Astrocyte of the spinal cord (primary cell): ENCODE measurements at places on chromosomes 6 and 20.

GRCh38 chr20:44660581-44660980 lies 9.1 kb upstream of the ADA start:
- no peak for DNase-seq

GRCh38 chr20:33351696-33352095 lies 49.6 kb downstream of the CDK5RAP1 start:
- DNase-seq: no peak

- DNase-seq: no peak
Observed at GRCh38 chr6:96716221-96716620, 121.1 kb downstream of the GPR63 start.

GRCh38 chr6:124963831-124964763 lies 1.9 kb downstream of the RNF217 start:
- DNase-seq: peak; percentile 56

- DNase-seq: peak; percentile 62
Observed at GRCh38 chr6:26158581-26159356, 71.5 kb downstream of the HFE start.

DNA sequence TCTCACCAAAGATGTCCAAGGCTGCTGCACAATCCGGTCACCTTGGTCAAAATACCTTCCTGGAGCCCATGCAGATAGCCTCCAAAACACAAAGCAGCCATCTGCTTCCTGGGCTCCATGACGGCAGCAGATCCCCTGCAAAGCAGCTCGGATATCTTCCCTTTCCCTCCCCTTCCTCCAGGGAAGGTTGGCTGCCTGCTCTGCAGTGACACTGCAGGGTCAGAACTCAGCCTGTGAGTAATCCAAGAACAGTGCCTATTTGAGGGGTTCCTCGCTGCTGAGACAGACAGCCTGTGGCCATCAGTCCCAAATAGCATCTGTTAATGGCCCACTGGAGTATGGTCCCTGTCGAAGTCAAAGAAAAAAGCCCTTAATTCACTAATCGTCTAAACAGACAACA lies 270.8 kb downstream of the PREX1 start:
- no peak for DNase-seq

DNA sequence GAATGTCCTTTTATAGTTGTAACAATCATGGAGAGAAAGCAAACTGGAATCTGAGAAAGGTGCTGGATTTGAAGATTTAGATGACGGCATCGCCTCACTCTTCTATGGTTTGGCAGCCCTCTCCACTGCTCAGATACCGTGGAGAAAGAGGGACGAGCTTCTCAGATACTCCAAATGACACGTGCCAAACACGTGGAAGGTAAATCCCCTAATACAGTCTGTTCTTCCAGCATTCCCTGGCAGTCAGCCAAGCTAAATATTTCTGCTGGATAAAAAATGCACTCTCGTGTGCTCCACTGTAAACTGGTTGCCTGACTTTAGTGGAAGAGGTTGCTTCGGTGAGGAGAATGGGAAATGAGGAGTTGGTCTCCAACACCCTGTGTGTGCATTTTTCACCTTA lies 16.7 kb upstream of the PRDM1 start:
- DNase-seq: peak; percentile 85

DNA sequence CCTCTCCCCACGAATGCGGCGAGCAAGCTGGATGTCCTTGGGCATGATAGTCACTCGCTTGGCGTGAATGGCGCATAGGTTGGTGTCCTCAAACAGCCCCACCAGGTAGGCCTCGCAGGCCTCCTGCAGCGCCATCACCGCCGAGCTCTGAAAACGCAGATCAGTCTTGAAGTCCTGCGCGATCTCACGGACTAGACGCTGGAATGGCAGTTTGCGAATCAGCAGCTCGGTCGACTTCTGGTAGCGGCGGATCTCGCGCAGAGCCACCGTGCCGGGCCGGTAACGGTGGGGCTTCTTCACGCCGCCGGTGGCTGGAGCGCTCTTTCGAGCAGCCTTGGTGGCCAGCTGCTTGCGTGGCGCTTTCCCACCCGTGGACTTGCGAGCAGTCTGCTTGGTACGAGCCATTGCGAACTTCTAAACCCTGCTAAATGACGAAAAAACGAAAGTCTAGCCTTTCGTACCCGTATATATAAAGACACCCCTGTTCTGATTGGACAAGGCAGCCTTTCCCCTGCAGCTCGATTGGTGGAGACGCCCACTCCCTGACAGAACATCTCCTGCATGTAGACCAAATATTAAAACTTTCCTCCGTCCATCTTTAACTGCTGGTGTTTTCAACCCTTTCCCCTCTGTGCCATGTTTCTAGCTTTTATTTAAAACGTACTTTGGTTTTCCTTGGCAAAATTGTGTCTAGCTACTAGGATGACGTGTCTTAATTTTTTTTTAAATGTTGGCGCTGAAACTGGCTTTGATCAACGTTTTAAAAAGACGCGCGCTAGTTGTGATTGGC lies 109.8 kb downstream of the HFE start:
- peak; percentile 95 for DNase-seq

GRCh38 chr6:19502301-19502700 lies 334.9 kb upstream of the ID4 start:
- DNase-seq: no peak

GRCh38 chr6:136090929-136091328 lies 159.2 kb downstream of the MTFR2 start:
- DNase-seq: no peak

DNA sequence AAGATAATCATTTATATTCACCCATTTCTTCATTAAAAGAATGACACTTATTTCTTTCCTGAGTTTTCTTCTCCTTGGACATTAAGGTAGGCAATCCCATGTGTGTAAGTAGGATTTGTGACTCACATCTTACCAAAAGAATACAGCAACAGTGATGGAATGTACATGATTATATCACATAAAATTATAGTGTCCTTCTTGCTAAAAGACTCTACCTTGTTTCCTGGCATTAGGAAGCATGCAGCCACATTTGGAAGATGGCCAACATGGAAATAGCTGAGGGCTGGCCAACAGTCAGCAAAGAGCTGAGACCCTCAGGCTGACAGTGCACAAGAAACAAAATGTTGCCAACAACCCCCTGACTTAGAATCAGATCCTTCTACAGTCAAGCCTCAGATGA lies 327.9 kb upstream of the MARCKS start:
- DNase-seq: peak; percentile 39

DNA sequence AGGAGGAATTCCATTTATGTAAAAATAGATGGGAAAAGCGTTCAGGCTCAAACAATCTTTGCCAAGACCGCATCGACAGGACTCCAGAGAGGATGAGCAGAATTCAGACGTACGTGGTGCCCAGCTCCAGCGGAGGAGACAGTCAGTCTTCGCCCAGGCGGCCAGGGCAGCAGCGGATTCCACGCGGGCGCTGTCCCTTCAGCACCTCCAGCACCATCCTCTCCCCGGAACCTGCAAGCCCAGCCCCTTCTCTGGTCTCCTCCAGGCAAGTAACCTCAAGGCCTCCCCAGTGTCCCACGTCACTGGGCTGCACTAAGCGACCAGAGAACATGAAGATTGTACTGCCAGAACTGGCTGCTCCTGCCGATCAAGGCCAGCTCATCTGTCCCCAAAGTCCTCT lies 2.8 kb upstream of the KCNQ2 start:
- peak; percentile 9 for DNase-seq

DNA sequence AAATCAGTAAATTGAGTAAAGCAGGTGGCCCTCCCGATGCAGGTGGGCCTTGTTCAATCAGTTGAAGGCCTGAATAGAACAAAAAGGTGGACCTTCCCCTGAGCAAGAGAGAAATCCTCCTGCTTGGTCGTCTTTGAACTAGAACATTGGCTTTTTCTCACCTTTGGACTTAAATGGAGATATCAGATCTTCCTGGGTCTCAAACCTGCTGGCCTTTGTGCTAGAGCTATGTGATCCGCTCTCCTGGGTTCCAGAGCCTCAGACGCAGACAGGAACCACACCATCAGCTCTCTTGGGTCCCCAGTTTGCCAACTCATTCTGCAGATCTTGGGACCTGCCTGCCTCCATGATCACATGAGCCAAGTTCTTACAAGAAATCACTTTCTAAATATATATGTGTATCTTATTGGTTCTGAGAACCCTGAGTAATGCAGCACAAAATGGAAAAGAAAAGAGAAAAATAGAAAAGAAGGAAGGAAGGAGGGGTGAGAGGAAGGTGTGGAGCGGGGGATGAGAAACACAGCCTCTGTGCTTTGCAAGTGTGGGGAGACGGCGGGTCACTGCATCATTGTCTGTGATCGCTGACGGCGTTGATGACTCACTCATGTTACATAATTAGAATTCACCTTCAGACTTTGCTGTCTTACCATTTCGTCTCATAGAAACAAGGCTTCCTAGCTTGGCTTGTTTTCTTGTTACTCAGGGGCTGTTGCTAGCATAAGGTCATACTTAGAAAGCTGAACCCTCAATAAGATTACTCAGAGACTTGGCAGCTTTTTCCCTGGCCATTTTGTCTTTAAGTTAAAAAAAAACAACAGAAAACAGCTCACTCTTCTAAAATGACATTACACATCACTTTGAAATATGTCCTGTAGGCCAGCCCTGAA lies 85.7 kb upstream of the NEDD9 start:
- peak; percentile 99 for DNase-seq

- DNase-seq: no peak
Observed at GRCh38 chr6:163635731-163636364, 221.3 kb downstream of the QKI start.

GRCh38 chr6:147869201-147869600 lies 360.7 kb downstream of the SAMD5 start:
- DNase-seq: no peak

- DNase-seq: peak; percentile 88
Observed at GRCh38 chr20:10074513-10074912, 39.7 kb downstream of the ANKEF1 start.

GRCh38 chr6:39061182-39061581 lies 12.6 kb downstream of the GLP1R start:
- DNase-seq: no peak

- no peak for DNase-seq
Observed at GRCh38 chr6:6412700-6413099, 92.2 kb upstream of the F13A1 start.

GRCh38 chr6:15336900-15337560 lies 91.2 kb downstream of the JARID2 start:
- no peak for DNase-seq

GRCh38 chr20:24149175-24149574 lies 160.6 kb upstream of the GGTLC1 start:
- DNase-seq: no peak

GRCh38 chr6:5279891-5280338 lies 18.6 kb downstream of the FARS2 start:
- no peak for DNase-seq

DNA sequence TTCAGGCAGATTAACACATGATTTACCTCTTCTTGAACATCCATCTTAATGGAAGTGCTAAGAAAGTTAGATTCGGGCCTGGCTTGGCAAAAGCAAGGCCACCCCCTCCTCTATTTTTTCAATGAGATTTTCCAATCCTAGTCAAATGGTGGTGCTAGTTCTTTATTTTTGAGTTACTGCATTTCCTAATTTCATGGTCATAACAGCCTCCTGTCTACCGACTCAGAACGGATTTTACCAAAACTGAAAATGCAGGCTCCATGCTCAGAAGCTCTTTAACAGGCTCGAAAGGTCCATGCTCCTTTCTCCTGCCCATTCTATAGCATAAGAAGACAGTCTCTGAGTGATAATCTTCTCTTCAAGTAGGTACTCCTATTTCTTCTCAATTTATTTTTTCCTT lies 117.2 kb upstream of the ESR1 start:
- DNase-seq: no peak

GRCh38 chr6:166987930-166988329 lies 11.3 kb upstream of the CEP43 start:
- DNase-seq: no peak

DNA sequence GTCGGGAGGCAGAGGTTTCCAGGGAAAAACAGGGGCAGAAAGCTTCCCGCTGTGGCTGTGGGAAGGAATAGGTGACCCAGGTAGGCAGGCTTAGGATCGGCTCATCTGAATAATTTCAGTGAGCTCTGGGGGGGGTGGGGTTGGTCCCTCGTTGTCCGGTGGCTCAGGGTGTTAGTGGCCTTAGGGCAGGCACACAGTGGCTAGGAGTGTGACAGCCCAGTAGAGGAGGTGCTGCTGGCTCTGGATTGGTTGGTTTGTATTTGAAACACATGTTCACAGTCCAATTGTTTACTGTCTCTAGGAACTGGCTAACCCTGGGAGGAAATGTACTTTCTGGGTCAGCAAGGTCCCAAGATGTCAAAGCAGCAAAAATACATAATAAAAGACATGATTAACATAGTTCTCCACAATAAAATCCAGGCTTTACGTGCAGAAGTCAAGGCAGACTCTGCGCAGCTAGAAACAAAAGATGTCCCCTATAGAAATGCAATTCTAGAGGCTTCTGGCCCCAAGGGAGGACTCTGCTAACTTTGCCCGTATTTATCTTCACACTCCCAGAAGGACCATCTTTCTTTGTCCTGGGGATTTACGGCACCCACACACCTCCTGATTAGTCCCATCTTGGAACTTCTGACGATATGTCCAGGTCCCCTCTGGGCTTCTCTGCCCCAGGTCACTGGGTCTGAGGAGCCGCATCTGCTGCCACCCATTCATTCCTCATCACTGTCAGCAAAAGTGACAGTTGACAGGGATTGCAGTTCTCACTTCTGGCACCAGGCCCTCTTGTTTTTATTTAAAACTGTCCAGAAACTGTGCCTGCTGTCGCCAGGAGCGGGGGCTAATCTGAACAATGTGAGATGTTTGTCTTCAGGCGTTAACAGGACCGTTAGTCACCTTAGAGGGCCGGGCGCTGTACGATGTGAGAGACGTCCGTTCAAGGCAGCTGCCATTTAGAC lies 18.7 kb downstream of the MOCS3 start:
- no peak for DNase-seq

- DNase-seq: no peak
Observed at GRCh38 chr6:113292646-113293422, 564.3 kb upstream of the MARCKS start.

DNA sequence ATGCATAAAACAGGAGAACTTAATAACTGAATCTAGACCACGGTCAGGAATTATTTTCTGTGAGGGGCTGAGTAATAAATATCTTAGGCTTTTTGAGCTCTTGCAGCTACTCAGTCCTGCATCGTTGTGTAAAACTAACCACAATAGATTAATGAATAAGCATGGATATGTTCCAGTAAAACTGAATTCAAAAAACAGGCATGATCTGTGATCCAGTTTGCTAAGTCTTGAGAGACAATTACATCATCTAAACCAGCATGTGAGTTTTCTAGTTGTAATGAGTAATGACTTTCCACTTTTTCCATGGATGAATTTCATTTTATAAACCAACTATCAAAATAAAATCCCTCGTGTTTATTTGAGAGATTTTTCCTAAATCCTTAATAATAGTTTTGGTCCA lies 336.8 kb downstream of the RFPL4B start:
- peak; percentile 87 for DNase-seq

GRCh38 chr6:148969603-148970061 lies 222.8 kb downstream of the UST start:
- DNase-seq: peak; percentile 95
